ENCODE measurements at places on chromosomes 6 and 20. TPM values are rescaled to one million over a fixed set of nuclear protein-coding genes. Genes with fewer than 3 reads are reported as not detected.

DNA sequence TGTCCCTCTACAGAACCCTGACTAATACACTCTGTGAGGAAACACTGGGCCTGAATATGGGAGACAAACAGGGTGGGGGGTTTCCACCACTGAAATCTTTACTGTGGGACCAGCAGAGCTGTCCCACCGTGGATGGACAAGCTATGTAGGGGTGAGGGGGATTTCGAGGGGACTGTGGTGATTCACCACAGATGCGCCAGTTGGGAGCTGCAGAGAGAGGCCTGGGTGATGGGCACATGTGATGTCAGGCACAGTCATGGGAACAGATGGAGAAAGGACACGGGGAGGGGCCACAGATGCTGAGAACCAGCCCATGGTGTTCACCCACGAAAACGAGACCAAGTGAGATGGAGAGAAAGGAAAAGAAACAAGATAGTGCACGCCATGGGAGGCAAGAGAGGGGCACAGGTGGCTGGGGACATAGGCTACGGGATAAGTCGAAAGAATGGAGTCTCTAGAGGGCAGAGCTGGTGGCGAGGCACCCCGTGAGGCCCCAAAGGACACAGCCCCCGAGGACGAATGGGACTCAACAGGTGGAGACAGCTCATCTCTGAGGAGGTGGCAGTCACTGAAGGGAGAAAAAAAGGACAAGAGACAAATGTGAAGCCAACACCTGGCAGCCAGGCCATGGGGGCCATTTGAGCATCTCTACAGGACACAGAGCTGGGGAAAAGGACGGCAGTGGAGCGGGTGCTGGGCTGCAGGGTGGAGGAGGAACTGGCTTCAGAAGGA is 10.5 kb upstream of the RAMACL start:
- no peak for DNase-seq

- no peak for DNase-seq
These were observed 597.5 kb upstream of the JAG1 start for GRCh38 chr20:11271319-11271718.

DNA sequence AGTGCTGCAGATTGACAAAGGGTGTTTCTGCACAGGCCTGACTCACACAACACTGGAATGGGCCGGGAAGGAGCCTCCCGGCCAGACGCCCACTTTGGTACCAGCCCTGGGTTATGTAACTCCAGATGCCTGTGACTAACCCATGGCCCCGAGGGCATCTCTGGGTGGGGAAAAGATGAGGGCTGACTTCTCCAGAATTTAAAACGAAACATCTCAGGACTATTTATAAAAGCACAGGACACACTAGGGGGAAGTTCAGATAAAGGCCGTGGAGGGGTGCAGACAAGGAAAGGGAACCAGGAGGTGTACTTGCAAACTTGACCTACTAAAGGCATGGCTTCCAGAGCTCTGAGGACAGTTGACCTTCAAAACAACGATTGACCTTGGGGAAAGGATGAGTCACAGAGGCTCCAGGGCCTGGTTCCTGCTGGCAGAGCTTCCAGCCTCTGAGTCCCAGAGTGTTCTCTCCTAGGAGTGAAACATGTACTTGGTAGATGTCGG is 196.9 kb downstream of the NFATC2 start:
- DNase-seq, result no peak

GRCh38 chr6:154800338-154800737 is 67.1 kb downstream of the SCAF8 start:
- no peak for DNase-seq

DNA sequence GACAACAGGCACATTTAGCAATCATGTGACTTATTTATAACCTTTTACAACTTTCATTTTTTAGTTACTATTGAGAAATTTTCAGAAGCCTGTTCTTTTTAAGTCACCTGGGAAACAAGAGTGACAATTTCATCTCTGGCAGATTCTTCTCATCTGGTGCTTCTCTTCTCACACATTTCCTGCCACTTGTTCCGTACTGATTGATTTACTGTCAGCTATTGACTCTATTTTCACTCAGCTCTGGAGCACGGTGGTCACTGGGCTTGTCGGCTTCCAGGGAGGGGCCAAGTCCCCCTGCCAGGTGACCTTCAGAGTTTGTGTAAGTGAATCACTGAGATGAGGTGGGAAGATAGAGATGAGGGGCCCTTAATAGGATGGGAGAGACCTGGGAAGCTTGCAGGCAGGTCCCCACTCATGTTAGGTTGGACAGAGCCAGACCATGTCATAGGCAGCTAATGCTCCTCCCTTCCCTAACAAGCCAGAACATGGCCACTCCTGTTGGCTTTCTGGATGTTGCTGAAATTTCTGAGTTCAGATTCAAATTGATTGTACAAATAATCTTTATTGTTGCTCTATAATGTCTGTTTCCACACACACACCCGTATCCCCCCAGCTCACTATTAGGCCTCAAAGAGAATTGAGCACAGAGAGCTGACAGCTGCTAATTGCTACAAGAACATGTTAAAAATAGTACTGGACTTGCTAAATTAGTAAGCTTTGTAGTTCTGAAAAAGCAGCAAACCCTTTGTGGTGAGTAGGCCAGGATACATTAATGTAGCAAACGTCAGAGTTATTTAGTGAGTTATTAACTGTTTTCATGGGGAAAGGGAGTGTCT is 13.3 kb downstream of the DUSP22 start:
- DNase-seq, result no peak

- no peak for DNase-seq
These were observed 136.9 kb downstream of the PREX1 start for GRCh38 chr20:48690888-48691287.

DNA sequence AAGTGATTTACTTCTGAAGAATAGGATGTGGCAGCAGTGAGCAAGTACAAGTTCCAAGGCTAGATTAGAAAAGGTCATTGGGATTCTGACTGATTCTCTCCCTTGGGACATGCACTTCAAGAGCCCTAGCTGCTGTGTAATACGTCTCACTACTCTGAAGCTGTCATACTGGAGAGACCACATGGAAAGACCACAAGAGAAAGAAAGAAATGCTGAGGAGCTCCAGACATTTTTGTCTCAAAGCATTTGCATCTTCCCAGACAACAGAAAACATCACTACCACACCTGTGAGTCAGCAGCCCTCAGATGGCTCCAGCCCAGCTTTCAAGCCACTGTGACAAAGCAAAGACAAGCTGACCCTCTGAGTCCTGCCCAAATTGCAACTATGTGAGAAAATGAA is 20.7 kb downstream of the TENT5A start:
- no peak for DNase-seq

- DNase-seq, result no peak
These were observed 22.8 kb upstream of the TAF4 start for GRCh38 chr20:62088258-62089127.

DNA sequence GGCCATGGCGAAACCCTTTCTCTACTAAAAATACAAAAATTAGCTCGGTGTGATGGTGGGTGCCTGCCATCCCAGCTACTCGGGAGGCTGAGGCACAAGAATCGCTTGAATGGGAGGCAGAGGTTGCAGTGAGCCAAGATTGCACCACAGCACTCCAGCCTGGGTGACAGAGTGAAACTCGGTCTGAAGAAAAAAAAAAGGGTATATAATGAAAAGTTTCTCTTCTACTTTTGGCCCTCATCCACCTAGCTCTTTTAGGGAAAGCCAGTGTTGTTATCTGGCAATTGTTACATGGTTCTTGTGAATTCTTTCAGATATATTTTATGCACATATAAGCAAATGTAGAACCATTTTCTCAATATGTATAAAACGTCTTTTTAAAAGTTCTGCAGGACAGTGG is 19.0 kb downstream of the KIF3B start:
- DNase-seq, result no peak

DNA sequence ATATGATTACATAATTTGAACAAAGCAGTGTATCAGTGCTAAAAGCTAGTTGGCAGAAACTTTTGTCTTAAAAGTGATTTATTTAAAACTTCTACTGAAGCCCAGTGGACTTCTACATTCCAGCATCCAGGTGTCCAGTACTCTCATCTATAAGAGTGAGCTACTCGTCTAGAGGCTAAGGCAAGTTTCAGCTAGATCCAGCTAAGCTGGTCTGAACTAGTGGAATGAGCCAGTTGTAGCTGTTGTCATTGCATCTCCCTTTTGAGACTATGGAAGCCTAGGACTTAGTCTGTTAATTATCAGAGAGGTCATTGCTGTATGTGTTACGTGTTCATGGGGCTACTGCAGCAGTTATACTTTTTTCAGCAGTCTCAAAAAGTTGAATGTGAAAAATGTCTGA is 165.1 kb downstream of the ZFAND3 start:
- DNase-seq, result no peak

- DNase-seq, result no peak
These were observed 299.2 kb upstream of the TBX18 start for GRCh38 chr6:85063611-85064010.

GRCh38 chr20:4714818-4715217 is 6.9 kb upstream of the PRND start:
- no peak for DNase-seq

GRCh38 chr20:63065911-63066310 is 59.1 kb upstream of the BHLHE23 start:
- no peak for DNase-seq

GRCh38 chr6:157265635-157266034 is 57.7 kb downstream of the TMEM242 start:
- DNase-seq, result no peak

DNA sequence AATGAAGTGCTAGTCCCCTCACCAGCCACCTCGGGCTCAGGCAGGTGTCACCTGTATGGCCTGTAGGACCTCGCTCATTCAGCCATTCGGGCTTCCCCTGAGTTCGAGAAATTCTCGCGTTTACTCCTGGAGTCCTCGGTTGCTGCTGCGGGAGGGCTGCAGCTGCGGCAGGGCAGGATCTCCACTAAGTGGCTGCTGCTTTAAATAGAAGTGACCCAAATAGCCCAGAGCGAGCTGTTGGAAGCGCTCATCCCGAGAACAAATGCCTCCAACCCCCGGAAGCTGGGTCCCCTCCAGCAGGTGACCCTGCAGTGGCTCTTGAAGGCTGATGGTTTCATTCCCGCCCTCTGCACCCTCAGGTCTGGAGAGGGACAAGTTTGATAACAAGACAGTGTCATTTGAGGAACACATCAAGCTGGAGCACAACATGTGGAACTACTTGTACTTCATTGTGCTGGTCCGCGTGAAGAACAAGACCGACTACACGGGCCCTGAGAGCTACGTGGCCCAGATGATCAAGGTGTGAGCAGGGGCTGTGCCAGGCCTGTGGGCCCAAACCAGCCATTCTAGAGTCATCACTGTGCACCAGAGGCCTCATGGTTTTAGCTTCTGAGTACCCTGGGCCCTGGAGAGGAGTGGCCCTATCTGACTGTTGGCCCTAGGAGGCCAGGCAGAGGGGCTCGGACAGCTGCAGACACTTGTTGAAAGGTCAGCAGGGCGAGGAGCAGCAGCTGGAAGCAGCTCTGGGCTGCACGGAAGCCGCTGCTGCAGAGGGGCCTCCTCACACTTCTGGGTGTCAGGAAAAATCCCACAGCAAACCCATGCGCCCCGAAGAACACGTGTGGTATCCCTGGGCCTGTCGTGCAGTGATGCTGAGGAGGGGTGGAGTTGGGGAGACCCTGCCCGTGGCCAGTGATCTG is 18.1 kb downstream of the UQCC2 start:
- peak; percentile 39 for DNase-seq

- no peak for DNase-seq
These were observed 51.9 kb downstream of the DLL1 start for GRCh38 chr6:170238741-170239565.

GRCh38 chr6:25883536-25883935 is 9.5 kb upstream of the SLC17A3 start:
- no peak for DNase-seq

DNA sequence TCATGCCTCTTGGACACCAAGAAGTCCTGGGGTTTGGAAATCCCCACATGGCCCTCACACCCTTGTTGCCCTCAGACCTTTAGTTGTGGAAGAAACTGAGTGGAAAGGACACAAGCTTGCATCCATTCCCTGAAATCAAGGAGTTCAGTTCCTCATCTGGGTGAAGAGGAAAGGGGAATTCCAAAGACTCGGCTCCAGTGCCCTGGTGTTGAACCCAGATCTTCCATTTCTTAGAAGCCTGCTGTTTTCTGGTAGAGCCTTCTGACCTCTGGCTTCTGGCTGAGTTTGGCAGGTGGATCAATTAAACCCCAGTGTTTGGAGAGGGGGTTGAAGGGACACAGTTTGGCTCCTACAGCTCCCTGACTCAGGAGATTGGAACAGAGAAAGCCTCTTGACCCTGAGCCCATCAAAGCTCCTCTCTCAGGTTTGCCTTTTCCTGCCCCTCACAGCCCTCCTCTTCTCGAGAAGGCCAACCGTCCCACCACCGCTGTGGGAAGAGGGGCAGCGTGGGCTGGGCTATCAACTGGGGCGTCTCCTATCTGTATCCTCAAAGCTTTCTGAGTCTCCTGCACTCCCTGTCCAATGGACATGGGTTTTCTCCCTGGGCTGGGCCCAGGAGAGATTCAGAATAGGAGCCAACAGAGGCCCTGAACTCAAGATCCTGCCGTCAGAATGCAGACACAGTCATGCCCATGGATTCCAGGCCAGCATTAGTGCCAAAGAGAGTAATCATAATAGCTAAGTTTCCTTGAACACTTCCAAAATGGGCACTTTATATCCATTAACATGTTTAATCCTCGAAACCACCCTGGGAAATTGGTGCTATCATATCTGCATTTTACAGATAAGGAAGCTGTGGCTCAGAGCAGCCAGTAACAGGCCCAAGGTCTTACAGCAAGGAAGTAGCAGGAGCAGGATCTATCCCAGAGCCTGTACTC is 146.2 kb downstream of the VEGFA start:
- DNase-seq, result no peak

GRCh38 chr6:125549202-125549884 is 200.1 kb upstream of the HEY2 start:
- DNase-seq, result no peak

DNA sequence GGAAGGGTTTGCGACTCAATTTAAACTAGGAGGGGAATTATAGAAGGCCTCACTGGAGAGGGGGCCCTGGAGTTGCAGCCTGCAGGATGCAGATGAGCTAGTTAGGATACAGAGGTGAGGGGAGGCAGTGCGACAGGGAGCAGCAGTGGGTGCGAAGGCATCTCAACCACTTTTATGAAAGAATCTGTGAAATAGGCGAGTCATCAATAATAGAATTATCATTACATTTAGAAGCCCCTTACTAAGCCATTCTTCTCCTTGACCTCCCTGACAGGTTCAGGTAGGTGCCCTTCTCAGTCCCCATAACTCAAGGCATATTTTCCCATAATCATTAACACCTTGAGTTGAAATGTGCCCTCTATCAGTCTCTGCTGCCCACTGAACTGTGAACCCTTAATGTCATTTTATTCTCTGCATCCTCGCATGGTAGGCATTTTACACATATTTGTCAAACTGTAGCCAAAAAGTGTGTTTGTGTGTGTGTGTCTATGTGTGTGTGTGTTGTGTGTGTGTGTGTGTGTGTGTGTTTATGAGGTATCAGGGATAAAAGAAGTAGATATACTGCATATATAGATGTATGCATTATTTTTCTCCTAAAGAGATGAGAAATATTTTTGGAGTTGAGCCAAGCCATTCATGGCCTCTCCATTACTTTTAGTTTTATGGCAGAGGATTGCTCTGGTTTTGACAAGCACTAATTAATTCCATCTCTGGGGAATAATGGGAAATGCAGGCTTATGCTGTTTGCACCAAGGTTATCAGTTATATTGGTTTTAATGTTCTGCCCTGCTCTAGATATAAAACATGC is 898.8 kb downstream of the KIF16B start:
- no peak for DNase-seq

- DNase-seq, result no peak
These were observed 1.8 kb upstream of the SIM1 start for GRCh38 chr6:100466410-100467128.

The SMPDL3A gene
- total RNA-seq, result 2.8 TPM

The GPR6 gene
- not detected for total RNA-seq

The OVOL2 gene
- not detected for total RNA-seq

The MMP24 gene
- 1.2 TPM for total RNA-seq

The LINC00237 gene
- total RNA-seq, result not detected

The MACROD2 gene
- 2.6 TPM for total RNA-seq

The STMND1 gene
- total RNA-seq, result not detected

The FAM83C gene
- not detected for total RNA-seq

The LRRN4 gene
- total RNA-seq, result 0.23 TPM

The CDS2 gene
- total RNA-seq, result 67.5 TPM

Measured in heart right ventricle (tissue), 16 donors.